ENCODE measurements at places on chromosomes 12 and 14. TPM values are rescaled to one million over a fixed set of nuclear protein-coding genes. Genes with fewer than 3 reads are reported as not detected.

The IKBIP gene
- 11.1 TPM for total RNA-seq

The VDR gene
- total RNA-seq: 19.6 TPM

The ZNF605 gene
- 8.6 TPM for total RNA-seq

The IFNG-AS1 gene
- total RNA-seq: not detected

The NELL2 gene
- 0.80 TPM for total RNA-seq

The TEAD4 gene
- total RNA-seq: 22.3 TPM

The KLHL33 gene
- total RNA-seq: 0.17 TPM

The MYG1 gene
- total RNA-seq: 81.0 TPM

The HOXC10 gene
- 2.9 TPM for total RNA-seq

The RND1 gene
- total RNA-seq: 7.6 TPM

All from PC-3 (cell line).